ENCODE measurements at places on chromosomes 1 and 21.

DNA sequence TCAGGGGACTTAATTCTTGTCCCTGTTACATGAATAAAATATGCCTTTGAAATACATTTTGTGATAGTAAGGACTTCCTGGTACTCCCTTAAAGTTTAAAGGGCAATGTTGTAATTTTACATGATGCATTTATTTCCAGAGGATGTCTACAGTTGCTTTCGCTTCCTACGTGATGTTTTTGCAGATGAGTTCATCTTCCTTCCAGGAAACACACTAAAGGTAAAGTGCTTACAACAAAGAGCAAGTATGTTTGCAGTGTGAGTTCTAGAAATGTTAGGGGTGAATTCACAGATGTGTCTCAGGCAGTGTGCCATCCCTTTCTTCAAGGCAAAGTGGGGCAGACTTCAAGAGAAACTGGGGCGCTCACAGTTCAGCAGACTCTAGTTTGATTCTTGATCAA is 31.2 kb downstream of the GNPAT start:
- no peak for DNase-seq

DNA sequence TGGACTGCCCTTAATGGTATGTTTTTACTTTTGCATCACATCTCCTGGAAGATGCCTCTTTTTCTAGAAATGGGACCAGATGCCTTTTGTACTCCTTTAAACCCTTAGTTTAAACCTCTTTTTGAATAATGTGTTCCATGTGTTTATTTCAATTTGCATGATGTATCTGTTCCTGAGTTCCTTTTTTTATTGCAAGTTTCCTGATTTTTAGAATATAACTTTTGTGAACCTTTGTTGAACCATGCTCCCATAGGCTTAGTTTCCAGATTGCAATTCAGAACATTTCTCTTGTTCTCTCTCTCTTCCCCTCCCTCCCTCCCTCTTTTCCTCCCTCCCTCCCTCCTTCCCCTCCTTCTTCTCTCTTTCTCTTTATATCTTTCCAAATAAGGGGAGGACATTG is 81.9 kb downstream of the RGL1 start:
- DNase-seq, result no peak

GRCh38 chr1:8598783-8599182 is 218.7 kb downstream of the RERE start:
- no peak for DNase-seq

GRCh38 chr1:11804666-11805421 is 920 bp downstream of the MTHFR start:
- no peak for DNase-seq

DNA sequence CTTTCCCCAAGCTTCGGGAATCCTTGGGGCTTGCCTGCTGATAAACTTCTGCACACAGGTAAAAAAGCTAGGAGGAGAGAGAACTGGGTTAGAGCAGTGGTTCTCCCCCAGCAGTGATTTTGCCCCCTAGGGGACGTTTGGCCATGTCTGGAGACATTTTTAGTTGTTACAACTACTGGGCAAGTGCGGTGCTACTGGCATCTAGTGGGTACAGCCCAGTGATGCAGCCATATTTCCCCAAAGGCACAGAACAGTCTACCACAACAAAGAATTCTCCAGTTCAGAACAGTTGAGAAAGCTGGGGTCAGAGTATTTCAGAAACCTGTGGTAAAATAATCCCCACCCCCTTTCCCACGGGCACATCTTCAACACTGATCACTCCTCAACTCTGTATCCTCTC is 41.3 kb downstream of the LRRC71 start:
- no peak for DNase-seq
